NCI-H1694 treated with DMSO at 0.1 percent for 48 hours (cell line): ENCODE measurements at places on chromosomes 1 and 21.
A peak's percentile ranks its signal among the peaks of the same experiment; 100 is the strongest.

- peak; percentile 35 for DNase-seq
Measured at GRCh38 chr1:160777486-160778089, 18.4 kb upstream of the LY9 start.

DNA sequence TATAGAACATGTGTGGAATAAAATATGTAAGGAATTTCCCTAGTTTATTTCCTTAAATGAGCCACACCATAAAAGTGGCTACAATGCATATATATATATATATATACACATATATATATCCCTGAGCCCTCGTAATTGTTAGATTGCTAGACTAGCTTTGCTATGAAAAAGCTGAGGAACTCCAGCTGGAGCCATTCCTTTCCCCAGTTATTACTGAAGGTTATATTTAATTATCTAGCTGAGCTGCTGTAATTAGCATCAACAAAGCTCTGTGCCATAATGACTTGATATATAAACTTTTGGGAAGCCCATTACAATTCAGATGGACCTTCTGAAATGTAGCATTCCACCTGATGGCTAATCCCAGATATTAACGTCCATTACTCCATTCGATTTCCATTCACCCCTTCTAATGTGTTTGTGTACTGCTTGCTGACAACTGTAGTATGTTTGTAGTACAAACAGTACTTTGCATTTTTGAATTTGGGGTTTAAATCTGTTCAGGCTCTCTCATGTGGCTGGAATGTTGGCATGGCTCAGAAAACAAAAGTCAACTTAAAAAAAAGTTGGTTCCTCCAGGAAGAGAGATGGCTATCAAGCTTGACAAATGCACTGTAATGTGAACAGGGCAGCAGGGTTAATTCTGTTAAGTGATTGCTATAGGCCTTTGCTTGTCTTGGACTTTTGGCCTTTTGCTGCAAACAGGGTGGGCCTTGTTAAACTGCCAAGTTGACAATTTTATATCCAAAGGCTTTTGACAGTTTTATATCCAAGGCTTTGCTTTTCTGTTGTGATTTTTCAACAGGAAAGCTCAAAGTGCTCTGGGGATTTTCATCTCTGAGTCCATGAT, 170.0 kb downstream of the LTN1 start:
- no peak for DNase-seq

DNA sequence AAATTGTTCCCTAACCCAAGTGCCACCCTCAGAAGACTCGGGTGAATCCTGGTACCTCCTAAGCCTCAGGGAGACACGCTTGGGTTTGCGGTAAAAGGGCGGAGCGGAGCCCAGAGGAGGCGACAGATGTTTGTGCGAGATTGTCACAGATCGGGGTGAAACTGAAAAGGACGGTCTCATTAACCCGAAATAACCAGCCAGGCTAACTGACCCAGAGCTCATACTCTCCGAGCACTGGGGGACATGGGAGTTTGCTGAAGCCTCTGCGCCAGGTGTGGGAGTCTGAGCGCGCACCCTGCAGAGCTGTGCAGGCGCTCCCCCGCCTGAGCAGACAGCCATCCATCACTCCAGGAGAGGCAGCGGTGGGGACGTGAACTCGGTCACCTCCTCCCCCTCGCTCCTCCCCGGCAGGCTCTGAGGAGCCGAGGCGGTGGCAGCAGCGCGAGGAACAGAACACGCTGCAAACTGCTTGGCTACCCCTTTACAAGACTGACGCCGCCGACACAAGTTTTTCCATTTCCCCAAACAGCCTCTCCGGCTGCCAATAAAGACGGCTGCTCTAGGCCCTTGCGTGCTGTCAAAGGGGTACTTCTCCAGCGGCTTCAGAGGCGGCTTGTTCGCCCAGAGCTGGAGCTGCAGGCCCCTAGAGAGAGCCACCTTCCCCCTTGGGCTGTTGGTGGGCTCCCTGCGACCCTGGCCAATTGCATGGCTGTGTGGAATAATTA, 43.5 kb downstream of the RRAGC start:
- no peak for DNase-seq

- DNase-seq: no peak
Measured at GRCh38 chr1:205285381-205286101, 36.0 kb downstream of the NUAK2 start.

DNA sequence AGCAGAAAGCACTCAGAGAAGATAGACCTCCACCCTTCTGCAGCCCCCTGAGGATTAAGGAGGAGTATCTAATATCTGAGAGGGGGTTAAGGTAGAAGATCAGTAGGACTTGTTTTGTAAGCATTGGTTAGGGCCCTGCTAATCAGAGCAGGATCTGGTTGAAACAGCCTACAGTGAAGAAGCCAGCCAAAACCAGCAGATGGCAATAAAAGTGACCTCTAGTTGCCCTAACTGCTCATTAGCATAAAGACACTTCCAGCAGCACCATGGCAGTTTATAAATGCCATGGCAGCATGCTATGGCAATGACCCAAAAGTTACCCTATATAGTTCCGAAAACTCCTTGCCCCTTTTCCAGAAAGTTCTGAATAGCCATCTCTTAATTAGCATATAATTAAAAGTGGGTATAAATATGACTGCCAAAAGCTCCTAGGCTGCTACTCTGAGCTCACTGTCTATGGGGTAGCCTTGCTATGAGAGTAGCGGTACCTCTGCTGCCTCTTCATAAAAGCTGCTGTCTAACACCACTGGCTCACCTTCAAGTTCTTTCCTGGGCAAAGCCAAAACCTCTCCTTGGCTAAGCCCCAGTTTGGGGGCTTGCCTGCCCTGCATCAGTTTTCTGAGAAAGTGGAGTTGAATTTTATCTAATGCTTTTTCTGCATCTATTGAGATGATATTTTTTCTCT, 254.2 kb downstream of the PAPPA2 start:
- DNase-seq: peak; percentile 81
